Activated CD4-positive, CD25-positive, alpha-beta regulatory T cell (primary cell): ENCODE measurements at places on chromosomes 2 and 18.

DNA sequence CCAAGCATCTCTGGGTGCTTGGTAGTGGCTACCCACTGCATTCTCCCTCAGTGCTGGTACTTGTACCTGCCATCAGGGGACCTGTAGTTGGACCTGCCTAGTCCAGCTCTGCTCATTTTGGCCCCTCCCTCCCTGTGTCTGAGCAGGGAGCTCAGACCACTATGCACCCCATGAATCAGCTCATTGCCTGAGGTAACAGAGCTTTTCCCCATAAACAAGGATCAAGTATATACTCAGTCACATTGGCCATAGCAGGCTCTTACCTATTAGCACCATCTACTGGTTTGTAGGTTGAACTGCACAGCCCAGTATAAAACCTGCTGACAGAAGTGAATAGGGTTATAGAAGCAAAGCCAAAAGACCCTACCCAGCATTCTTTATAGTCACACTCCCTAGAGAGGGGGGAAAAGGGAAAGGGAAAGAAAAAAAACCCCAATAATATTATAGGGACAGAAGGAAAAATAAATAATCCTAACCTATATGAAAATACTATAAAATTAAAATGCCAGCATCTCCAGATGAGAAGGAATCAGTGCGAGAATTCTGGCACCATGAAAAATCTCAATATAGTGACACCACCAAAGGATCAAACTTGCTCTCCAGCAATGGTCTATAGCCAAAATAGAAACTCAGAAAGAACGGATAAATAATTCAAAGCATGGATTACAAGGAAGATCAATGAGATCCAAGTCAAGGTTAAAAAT, 6.9 kb upstream of the FLACC1 start:
- DNase-seq, result no peak

DNA sequence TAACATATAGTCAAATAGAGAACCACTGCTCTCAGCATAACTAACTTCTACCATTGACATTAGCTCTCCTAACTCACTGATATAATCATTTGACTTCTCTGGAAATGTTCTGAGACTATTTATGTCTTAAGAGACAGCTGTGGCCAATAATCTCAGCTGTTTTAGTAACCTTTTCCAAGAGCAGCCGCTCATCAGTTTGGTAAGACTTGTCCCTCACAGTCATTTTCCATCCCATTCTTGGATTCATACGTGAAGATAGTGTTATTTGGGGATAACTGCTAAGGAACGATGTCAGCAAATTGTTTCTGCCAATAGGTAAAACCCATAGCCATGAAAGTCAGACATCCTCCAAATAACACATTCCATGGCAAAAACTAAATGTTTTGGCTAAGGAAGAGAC, 127.8 kb downstream of the LNPK start:
- DNase-seq, result no peak

GRCh38 chr18:44514766-44515165, 165.9 kb upstream of the SETBP1 start:
- DNase-seq, result no peak

DNA sequence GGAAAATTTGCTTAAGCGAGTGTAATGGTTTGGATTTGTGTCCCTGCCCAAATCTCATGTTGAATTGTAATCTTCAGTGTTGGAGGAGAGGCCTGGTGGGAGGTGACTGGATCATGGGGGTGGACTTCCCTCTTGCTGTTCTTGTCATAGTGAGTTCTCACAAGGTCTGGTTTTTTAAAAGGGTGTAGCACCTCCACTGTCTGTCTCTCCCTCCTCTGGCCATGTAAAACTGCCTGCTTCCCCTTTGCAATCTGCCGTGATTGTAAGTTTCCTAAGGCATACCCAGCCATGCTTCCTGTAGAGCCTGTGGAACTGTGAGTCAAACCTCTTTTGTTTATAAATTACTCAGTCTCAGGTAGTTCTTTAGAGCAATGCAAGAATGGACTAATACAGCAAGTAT, 6.6 kb downstream of the YIPF4 start:
- DNase-seq, result no peak

DNA sequence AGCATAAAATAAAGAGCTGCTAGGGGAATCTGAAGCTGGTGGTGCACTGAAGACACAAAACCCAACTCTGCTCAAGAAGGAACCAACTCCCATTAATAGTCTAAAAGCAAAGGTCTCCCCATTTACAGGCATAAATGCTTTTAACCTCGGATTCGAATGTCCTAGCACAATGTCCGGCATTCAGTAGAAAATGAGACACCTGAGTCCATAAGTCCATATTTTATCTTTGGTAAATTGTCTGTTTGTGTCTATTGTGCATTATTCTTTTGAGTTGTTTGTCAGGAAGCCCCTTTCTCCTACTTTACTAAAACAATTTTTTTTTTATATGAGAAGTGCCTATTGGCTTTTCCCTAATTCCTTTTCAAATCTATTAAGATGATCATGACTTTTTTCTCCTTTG, 179.5 kb upstream of the SMAD7 start:
- DNase-seq, result no peak

GRCh38 chr2:219111375-219112061, 49.1 kb downstream of the NHEJ1 start:
- no peak for DNase-seq

DNA sequence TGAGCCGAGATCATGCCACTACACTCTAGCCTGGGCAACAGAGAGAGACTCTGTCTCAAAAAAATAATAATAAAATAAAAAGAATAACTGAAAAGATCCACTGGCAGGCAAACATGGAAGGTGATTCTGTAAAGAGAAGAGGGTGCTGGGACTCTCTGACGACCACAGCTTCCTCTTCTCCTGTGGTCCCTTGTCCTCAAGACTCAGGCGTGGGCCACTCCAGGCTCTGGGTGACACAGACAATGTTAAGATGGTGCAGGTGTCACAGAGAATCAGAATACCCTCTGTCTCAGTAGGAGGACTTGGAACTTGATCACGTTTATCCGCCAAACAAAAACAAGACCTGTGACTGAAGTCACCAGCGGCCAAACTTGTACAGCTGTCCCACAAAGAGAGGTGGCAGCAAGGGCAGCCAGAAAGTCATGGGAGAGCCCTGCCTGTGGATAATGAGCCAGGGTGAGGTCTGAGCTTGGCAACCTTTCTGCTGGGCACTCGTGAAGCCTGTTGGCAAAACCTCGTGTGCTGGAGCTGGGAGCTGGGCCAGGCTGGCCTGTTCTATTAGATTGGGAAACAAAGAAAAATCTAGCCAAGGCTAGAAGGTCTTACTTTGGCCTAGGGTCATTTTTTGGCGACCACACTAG, 76.4 kb upstream of the ITGA6 start:
- DNase-seq, result no peak

GRCh38 chr2:220887271-220887870, 684.7 kb downstream of the EPHA4 start:
- DNase-seq, result no peak

DNA sequence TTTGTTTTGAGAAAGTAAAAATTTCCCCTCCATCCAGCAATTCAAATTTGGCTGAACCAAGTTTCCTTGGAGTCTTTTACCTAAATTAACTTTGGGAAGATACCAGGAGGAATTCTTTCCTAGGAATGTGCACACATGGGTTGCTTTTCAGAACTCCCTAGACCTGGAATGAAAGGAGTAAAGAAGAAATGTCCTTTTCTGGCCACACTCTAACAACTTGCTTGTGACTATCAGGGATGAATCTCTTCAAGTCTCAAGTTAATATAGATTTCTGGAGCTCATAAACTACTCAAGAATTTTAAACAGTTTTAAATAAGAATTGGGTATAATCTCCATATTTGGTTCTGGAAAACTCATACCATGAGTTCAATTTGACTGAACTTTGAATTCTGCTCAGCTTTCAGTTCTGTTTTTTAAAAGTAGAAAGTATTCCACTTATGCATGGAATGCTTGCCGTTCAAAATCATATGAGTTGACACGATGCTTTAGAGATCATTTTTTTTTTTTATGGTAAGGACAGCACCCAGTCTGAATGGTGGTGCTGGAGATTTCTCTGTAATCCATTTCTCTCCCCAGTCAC, 7.7 kb downstream of the RASGRP3 start:
- no peak for DNase-seq

DNA sequence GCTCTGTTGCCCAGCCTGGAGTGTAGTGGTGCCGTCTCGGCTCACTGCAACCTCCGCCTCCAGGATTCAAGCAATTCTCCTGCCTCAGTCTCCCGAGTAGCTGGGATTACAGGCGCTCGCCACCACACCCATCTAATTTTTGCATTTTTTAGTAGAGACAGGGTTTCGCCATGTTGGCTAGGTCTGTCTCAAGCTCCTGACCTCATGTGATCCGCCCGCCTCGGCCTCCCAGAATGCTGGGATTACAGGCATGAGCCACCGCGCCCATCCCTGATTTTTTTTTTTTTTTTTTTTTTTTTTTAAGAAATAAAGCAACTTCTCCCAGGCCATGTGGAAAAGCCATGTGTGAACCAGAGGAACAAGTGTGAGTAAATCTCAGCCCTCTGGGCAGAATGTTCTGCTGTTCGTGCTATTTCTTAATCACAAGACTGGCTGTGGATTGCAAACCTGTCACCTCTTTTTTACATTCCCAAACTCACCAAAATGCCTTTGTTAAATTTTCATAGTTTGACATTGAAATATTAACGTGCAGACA, 6.4 kb upstream of the SH3BP4 start:
- DNase-seq, result no peak
